ENCODE measurements at places on chromosomes 12 and 14.

DNA sequence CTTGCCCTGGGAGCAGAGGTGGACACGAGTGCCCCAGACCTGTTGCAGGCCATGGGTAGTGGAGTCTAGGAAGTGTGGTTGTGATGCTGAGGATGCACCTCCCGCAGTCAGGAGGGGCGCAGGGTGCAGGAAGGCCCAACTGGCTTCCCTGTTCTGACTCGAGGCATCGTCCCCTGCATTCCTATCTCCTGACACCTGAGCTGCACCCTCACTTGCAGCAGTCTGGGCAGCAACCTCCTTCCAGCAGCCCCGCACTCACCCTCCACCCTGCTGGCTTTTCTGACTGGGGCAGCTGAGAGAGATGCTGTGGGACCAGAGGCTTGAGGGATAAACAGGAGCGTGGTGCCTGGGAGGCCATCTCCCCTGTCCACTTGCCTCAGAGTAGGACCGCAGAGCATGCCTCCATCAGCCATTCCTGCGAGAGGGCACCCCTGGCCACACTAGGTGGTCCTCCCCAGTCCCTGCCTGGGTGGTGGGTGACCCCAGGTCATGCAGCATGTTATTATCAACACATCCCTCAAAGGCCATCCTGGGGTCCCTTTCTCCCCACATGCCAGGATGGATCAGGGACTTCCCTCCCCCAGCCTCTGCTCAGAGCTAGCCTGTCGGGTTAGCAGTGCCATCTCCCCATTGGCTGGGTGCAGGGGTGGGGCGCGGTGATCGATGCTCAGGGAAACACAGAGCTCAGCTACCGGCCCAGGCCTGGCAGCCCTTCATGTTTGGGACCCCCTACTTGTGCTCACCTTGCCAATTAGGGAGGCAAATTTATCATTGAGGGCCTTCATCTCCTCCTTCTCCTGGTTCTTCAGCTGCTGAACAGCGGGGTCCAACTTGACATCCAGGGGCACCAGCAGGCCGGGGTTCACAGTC, 719 bp downstream of the KRT80 start:
- DNase-seq, result no peak

GRCh38 chr14:24442240-24443052, at the start of gene SDR39U1:
Gene SDR39U1 (minus strand): TSS chr14:24442776. CDS start chr14:24442769, 7 bp downstream.
- DNase-seq, result peak; percentile 100

- no peak for DNase-seq
Observed at GRCh38 chr12:5907807-5908206, 37.3 kb downstream of the ANO2 start.

- no peak for DNase-seq
Observed at GRCh38 chr14:92702441-92702918, 45.9 kb downstream of the LGMN start.
